ENCODE measurements at places on chromosomes 5 and 9.

GRCh38 chr9:5976674-5977397 is 38.6 kb downstream of the RANBP6 start:
- no peak for DNase-seq

DNA sequence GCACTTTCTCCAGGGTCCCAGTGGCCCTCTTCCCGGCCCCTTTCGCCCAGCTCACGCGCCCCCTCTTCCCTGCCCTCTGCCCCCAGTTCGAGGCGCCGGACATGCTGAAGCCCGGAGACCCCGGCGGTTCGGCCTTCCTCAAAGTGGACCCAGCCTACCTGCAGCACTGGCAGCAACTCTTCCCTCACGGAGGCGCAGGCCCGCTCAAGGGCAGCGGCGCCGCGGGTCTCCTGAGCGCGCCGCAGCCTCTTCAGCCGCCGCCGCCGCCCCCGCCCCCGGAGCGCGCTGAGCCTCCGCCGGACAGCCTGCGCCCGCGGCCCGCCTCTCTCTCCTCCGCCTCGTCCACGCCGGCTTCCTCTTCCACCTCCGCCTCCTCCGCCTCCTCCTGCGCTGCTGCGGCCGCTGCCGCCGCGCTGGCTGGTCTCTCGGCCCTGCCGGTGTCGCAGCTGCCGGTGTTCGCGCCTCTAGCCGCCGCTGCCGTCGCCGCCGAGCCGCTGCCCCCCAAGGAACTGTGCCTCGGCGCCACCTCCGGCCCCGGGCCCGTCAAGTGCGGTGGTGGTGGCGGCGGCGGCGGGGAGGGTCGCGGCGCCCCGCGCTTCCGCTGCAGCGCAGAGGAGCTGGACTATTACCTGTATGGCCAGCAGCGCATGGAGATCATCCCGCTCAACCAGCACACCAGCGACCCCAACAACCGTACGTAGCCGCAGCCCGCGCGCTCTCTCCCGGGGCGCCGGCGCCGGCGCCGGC is 1.0 kb downstream of the PRDM6 start:
- DNase-seq = no peak

- no peak for DNase-seq
Measured at GRCh38 chr5:35618304-35618636, 607 bp downstream of the SPEF2 start.

- no peak for DNase-seq
Measured at GRCh38 chr5:2890011-2890410, 138.5 kb upstream of the IRX2 start.

DNA sequence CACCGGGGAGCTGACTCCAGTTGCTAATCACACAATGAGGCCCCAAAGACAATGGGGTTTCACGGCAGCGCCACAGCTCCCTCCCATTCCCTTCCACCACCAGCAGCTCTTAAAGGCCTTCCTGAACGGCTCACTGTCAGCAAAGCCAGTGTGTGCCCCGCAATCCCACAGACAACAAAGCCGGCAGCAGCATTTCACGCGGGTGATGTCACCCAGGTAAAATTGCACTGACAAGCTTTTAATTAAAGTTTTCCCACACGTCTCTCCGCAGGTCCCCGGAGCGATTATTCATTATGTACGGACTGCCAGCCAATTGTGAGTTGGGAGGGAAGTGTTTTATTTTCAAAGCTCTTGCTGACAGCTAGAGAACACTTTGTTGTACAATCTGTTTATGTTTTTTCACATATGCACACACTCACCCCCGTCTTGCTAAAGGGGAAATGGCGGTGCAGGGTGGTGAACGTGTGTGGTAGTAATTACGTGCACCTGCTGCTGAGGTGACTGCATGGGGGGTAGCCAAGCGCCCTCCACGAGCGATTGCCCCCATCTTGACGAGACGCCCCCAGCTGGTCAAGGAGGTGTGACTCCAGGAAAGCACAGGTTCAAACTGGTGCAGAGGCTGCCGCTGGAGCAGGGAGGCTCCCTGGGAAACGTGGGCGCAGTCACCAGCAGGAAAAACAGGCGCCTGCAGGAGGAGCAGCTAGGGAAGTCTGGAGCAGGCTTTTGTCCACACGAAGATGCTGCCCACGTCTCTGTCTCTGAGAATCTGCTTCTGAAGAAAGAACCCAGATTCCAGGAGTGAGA is 65.0 kb downstream of the IRX2 start:
- DNase-seq = no peak

DNA sequence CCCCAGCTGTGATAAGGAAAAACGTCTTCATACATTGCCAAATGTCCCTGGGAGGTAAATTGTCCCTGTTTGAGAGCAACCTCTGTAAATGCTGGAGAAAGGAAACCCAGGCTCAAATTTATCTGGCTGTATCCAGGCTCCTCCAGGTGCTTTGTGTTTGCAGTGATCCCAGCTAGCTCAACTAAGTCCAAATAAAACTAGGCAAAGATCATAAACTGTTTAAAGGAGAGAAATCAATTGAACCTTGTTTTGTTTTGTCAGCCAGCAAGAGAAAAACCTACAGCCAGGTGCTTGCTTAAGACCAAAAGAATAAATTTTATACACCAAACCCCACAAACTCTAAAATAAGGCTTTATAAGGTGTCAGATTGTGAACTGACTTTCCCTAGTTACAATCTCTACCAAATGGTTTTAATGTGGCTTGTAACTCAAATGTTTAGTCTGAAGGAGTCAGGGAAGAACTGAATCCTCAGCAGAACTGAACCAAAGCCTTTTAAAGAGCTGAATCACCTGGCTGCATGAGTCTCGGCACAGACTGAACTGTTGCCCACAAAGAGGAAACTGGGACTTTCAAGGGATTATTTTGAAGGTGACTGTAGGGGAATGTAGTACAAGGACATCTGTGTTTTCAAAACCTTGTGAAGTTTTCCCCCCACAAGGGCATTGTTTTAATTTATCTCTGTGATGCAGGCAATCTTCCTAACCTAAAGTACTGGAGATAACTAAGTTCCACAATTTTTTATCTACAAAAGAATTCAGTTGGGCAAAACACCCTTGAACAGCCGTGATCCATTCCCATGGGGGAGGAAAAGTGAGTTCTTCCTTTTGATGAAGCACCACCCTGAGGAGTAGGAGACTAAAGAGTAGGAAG is 201.7 kb upstream of the TARS1 start:
- DNase-seq = no peak

DNA sequence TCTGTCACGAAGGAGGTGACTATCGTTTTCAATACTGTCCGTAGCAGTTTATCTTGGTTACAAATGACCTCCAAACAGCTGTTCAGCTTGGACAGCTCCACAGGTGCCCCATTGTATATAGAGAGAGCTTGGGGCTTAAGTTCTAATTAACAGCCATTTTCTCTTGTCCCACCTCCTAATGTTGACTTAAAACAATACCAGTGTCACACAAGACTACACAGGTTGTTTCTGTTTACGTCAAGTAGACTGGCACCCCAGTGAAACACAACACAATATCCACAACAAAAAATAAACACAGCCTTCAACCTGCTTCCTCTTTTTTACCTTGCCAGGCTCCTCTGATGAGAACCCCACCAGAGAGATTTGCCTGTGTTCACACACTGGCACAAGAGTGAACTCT is 39.8 kb upstream of the TLE1 start:
- DNase-seq = no peak

GRCh38 chr5:171201310-171201709 is 107.7 kb upstream of the TLX3 start:
- DNase-seq = no peak

GRCh38 chr9:84748112-84748511 is 78.6 kb downstream of the NTRK2 start:
- DNase-seq = no peak

- DNase-seq = no peak
Measured at GRCh38 chr9:99637641-99638040, 184.0 kb upstream of the NR4A3 start.

GRCh38 chr9:16543686-16544085 is 326.8 kb downstream of the BNC2 start:
- DNase-seq = no peak

DNA sequence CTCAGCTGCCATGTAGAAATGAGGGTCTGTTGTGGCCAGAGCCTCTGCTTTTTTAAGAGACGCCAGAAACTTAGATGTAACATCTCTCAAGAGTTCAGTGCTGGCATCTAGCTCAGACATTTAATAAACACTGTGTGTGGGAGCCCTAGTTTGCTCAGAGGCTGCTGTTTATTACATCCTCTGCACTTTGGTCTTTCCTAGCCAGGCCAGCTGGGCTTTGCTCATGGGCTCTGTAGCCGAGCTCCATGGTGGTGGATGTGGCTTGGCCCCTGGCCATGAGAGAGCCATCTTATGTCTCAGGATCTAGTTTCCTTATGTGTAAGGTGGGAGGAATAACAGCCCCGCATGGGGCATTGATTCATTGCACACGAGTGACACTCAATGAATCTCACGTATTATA is 30.0 kb downstream of the ARHGEF37 start:
- no peak for DNase-seq

DNA sequence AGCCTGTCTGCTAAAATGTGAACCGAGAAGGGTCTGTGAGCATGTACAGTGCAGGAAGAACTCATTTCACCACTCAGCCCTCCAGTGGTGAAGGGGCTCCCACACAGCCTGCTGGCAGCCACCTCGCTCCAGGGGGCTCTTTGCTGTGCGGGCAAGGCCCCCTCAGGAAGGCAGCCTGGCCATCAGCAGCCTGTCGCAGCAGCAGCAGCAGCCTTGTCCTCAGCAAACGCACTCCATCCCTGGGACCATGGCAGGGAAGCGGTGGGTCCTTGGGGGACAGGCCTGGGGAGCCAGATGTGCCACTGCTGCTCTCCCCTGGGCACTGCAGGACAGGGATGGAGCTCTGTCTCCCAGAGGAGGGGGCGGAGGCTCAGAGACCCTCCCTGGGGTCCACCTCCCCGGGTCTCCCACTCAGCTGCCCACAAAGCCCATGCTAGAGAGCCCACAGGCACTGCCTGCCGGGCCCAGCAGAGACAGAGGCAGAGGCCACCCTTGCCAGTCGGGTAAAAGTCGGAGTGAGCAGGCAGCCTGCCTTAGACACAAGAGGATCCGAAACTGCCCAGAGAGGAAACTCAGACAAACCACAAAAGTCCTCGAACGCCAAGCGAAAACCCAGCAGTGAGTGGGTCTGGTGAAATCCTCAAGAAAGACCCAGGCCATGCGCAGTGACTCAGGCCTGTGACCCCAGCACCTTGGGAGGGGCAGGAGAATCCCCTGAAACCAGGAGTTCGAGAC is 8.0 kb downstream of the BRD3 start:
- DNase-seq = no peak

DNA sequence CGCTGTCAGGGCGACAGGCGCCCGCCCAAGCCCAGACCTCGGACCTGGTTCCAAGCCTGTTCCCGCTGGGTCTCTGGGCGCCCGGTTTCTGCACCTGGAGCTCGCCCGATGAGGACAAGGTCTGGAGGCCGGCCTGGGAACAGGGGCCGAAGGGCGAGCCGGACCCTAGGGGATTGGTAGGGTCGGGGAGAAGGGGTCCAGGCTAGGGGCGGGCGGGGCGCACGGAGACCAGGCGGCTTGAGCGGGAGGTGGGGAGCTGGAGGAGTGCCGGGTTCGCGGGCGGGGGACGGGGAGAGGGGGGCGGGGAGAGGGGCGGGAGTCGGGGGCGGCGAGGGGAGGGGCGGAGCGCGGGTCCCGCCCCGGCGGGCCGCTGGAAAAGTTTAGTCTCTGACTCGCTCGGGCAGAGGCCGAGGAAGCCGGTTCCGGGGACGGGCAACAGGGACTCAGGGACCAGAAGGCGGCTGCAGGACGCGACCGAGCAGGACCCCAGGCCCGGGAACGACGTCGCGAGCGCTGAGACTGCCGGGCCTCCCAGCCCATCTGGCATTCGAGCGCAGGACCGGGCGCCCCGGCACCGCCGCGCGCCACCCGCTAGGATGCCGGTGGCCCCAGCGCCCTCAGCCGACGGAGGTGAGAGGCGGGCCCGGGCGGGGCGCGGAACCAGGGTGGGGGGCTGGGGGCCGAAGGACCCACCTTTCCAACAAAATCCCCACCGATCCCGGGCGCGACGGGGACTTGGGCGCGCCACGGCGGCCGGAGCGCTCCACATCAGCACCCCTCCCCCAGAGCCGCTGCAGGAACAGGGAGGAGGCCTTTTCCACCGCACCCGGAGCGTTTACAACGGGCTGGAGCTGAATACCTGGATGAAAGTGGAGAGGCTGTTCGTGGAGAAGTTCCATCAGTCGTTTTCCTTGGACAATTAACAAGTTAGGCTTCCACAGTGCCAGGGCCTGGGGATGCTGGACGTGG is at the start of gene S1PR3:
S1PR3 (plus strand) TSS at position 403 of the 969 bp plus-strand sequence. CDS start 9,733 bp downstream, outside the sequence.
- DNase-seq = peak; percentile 42

GRCh38 chr5:72018143-72018803 is 89.0 kb upstream of the MAP1B start:
- peak; percentile 68 for DNase-seq

- no peak for DNase-seq
Measured at GRCh38 chr5:951940-952596, 56.5 kb upstream of the NKD2 start.

- no peak for DNase-seq
Measured at GRCh38 chr5:95620870-95621838, 1.3 kb downstream of the GPR150 start.

DNA sequence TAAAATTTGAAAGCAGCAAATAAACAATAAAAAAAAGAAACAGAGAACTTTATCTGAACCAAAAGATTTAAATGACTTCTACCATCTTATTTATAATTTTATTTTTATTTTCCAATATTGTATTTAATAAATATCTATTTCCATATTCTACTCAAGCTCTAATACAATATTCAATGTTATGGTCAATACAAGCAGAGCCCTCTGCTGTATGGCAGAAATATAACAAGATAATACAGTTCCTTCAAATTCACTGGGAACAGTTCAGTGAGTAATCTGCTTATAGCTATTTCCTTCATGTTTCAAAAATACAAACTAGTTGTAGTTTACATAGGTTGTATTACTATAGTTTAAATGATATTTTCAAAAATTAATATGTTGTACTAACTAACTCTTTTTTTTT is 332.7 kb downstream of the PRDM9 start:
- DNase-seq = no peak

- no peak for DNase-seq
Measured at GRCh38 chr5:57531333-57531732, 48.7 kb upstream of the ACTBL2 start.

DNA sequence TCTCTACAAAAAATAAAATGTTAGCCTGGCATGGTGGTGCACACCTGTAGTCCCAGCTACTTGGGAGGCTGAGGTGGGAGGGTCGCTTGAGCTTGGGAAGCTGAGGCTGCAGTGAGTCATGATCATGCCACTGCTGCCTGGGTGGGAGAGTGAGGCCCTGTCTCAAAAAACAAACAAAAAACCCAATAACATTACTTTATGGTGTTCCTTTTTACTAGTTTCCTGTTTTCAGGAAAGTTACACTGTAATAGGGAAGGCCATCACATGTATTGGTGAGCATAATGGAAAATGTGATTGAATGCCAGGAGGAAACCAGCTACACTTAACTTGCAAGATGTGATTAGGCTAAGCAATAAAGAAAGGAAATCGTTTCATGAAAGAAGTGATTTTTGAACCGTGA is 42.7 kb downstream of the SV2C start:
- no peak for DNase-seq

- no peak for DNase-seq
Measured at GRCh38 chr5:180302256-180302655, 10.4 kb upstream of the MAPK9 start.

GRCh38 chr5:15598294-15598902 is 98.4 kb downstream of the FBXL7 start:
- no peak for DNase-seq

- no peak for DNase-seq
Measured at GRCh38 chr5:110594866-110595265, 131.6 kb downstream of the TMEM232 start.

Measured in stimulated activated CD4-positive, alpha-beta T cell treated with anti-CD3 and anti-CD28 coated beads, Interleukin-12 subunit alpha, Interleukin-12 subunit beta, amount 100 ng/mL, for 24 hours (primary cell).